NCI-H748 treated with DMSO at 0.1 percent for 48 hours (cell line): ENCODE measurements at places on chromosomes 12 and 14.

- no peak for DNase-seq
Observed at GRCh38 chr14:105333020-105333490, 18.5 kb downstream of the PACS2 start.

DNA sequence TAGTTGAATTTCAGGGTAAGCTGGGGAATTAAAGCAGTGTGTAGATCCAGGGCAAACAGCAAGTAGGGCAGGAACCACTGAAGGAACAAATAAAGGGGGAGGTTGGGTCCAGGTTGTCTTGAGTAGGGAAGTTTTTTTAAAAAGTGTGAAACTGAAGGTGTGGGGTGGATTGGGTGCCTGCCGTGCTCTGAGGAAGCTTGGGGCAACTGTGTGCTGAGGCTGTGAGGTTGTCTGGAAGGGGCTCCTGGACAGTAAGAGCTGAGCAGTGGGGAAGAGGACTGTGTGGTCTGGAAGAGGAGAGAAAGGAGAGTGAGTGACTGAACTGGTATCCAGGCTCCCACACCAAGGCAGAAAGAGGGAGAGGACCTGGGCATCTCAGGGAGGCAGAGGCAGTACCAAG lies 10.9 kb upstream of the GPR162 start:
- DNase-seq = no peak

- no peak for DNase-seq
Observed at GRCh38 chr12:61356485-61356884, 903.7 kb upstream of the USP15 start.

DNA sequence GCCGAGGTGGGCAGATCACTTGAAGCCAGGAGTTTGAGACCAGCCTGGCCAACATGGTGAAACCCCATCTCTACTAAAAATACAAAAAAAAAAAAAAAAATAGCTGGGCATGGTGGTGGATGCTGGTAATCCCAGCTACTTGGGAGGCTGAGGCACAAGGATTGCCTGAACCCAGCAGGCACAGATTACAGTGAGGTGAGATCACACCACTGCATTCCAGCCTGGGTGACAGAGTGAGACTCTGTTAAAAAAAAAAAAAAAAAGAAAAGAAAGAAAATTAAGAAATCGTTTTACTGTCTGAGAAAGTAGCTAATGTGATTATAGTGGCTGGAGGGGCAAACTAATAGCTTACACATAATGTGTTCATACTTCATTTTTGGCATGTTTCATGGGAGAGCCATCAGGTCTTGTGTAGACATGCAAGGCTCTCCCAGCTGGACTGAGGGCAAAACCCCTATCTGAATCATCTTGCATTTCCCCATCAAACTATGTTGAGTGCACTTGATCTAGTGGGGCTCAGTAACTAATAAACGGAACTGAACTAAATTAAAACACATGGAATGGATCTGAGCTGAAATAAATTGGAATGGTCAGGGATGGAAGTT lies 16.2 kb downstream of the KIF21A start:
- no peak for DNase-seq

GRCh38 chr12:43884683-43885410 lies 49.0 kb downstream of the TMEM117 start:
- no peak for DNase-seq

GRCh38 chr14:104292084-104292970 lies 153.9 kb downstream of the KIF26A start:
- no peak for DNase-seq

DNA sequence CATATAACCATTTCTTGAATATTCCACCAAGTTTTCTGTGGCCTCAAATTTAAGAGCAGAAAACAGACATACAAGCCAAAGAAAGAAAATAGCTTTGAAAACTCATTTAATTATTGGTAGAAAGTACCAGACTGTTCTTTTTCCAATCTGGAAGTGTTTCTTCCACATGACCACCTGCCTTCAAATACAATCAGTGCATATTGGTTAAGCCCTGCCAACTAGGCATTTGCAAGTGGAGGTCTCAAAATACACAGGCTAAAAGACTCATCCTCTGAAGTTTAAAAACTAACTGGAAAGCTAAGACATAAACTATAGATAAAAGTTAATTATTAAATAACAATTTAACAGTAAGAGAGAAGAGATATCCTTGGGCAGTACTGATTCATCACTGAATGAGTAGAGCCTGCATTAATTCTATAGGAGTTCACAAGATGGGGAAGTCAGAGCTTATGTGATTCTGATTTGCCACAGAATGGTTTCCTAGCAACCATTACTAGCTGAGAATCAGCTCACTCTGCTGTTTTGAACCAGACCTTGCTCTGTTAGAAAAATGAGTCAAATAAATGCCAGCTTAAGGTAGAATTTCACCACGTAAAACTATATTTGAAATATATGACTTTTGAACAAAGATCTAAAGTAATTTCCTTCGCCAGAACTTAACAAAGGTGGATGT lies 433.8 kb downstream of the FUT8 start:
- peak; percentile 40 for DNase-seq

- DNase-seq = no peak
Observed at GRCh38 chr12:129614221-129614885, 289.5 kb downstream of the TMEM132D start.

DNA sequence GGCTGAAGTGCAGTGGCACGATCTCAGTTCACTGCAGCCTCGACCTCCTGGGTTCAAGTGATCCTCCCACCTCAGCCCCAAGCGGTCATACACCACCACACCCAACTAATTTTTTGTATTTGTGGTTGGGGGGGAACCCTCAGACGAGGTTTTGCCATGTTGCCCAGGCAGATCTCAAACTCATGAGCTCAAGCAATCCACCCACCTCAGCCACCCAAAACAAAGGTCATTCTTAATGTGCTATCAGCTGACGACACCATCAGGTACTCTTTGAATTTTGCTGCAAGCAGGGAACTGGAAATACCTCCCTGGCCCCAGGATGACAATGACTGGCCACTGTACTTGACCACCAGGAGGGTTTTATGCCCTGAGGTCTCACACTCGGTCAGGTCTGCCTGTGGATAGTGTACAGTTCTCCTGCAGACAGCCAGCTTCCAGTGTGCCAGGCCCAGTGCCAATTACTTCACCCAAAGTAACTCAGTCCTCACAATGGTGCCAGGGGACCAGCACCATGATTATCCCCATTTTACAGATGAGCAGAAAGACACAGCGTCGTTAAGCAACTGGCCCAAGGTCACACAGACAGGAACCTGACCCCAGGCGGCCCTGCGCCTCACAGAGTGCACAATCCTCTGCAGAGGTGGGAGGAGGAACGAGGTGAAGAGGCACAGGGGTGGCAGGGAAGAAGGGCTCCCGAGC lies 42.9 kb downstream of the ITPK1 start:
- DNase-seq = no peak

GRCh38 chr12:41795051-41795600 lies 349.5 kb downstream of the GXYLT1 start:
- no peak for DNase-seq

GRCh38 chr12:130658145-130658911 lies 57.8 kb downstream of the RIMBP2 start:
- peak; percentile 43 for DNase-seq

DNA sequence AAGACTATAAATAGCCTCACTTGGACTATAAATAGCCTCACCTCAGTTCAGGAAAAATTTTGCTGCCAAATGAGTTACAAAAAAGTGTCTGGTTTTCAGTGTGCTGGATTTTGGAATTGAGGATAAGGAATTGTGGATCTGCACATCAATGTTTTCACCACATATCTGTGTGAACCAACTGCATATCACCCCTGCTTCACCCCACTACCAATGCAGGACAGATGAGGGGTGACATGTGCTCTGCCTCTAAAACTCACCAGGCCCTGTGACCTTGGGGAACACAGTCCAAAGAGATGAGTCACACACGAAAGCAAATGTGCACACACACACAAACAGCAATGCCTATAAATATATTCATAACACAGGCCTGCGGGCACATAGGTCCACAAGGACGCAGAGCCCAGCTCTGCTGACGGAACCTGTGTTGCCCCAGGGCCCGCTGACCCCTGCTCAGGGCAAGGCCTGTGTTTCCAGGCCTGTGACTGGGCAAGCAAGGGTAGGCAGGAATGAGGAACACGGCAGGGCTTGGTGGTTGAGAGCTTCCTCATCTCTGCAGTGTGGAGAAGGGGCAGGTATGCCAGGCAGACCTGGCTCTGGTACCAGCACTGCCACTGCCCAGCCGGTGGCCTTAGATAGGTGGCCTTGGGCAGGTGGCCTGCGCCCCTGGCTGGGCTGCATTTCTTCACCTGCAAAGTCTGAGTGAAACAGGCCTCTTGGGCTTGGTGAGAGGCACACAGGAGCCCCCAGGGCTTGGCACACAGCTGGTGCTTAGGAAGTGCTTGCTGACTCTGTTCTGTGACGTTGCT lies 82.4 kb downstream of the ARL6IP4 start:
- DNase-seq = no peak

GRCh38 chr14:63563370-63564026 lies 20.3 kb upstream of the PPP2R5E start:
- DNase-seq = no peak

DNA sequence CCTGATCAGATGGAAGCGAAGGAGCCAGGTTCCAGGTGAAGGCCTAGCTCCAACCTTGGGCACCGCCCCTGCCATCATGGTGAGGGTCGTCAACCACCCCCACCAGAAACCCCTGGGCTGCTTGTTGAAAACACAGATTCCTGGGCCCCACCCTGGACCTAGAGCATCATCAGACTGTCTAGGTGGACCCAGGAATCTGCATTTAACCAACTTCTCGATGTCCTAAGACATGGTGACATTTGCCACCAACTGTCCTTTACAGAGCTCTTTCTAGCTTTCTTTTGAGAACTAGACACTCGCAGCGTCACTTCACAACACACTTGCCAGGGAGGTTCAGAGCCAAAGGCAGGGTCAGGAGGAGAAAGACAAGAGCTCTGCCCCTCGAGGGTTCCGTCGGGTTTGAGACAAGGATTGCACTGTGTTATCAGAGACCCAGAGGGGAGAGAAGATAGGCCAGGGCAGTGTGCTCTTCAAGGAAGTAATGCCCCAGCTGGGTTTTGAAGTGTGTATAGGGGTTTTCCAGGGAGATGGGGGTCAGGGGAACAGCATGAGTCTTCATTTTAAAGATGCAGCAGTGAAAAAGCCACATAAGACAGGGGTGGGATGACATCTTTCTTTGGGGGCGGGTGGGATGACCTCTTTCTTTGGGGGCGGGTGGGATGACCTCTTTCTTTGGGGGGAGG lies 24.6 kb downstream of the RFLNA start:
- DNase-seq = no peak

- DNase-seq = no peak
Observed at GRCh38 chr12:128455851-128456250, 188.9 kb downstream of the TMEM132C start.

- no peak for DNase-seq
Observed at GRCh38 chr12:91613223-91613779, 430.7 kb upstream of the DCN start.

GRCh38 chr14:61877035-61877390 lies 114.8 kb downstream of the SNAPC1 start:
- DNase-seq = no peak

DNA sequence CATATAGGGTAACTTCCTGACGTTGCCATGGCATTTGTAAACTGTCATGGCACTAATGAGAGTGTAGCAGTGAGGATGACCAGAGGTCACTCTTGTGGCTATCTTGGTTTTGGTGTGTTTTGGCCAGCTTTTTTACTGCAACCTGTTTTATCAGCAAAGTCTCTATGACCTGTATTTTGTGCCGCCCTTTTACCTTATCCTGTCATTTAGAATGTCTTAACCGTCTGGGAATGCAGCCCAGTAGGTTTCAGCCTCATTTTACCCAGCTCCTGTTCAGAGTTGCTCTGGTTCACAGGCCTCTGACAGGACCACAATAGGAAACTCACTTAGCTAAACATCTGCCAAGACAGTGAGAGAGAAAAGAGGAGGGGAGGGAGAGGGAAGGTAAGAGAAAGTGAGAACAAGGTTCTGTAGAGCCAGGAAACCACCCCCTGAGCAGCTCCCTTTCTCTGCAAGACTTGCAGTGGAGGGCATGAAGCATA lies 64.8 kb upstream of the PLEKHG3 start:
- DNase-seq = no peak

DNA sequence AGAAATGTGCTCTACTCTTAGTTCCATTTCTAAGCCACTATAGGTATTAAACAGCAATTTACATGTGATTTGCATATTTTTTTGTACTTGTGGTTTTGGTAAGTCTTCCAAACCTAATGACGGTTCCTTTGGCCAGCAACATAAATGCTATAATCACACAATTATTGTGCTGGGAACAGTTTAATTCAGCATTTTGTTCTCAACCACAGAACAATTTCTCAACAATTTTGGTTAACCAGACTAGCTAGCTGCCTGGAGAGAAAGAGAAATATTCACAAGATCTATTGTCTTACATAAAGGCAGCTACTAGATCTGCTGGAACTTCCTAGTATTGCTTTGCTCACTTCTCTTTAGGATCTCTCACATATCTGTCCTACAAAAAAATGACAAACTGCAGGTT lies 265.3 kb downstream of the SOX5 start:
- DNase-seq = no peak

- DNase-seq = no peak
Observed at GRCh38 chr12:115351514-115352077, 667.6 kb upstream of the TBX3 start.

- peak; percentile 18 for DNase-seq
Observed at GRCh38 chr12:25276199-25276937, 25.6 kb upstream of the KRAS start.

- no peak for DNase-seq
Observed at GRCh38 chr12:27133022-27133590, 50.7 kb upstream of the C12orf71 start.

GRCh38 chr12:53299101-53299453 lies 418 bp upstream of the MYG1 start:
- no peak for DNase-seq

DNA sequence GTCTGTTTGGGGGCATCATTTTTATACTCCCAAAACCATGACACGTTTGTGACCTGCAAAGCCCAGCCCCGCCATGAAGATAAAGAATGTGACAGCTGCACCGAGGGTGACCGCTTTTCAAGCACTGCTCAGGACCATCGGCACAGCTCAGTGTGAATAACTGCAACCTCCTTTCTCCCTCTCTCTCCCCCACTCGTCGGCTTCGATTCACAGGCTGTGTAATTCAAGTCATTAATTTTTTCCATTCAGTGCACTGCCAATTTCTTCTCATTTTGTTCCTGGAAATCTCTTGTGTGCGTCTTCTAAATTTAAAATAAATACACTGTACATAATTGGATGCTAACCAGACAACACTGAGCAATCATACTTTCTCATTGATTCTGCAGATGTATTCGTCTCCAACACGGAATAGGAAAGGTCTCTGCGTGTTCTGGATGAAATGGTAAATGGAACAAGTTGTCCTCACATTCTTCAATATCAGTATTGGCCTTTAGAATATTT lies 260.8 kb downstream of the TTC8 start:
- DNase-seq = no peak

- no peak for DNase-seq
Observed at GRCh38 chr12:47940773-47941474, 22.5 kb upstream of the TMEM106C start.

GRCh38 chr12:6697584-6698351 lies 2.8 kb downstream of the PIANP start:
- DNase-seq = no peak
